ENCODE measurements at places on chromosomes 7 and 10. TPM values are rescaled to one million over a fixed set of nuclear protein-coding genes. Genes with fewer than 3 reads are reported as not detected.

The ADCY1 gene
- 1.5 TPM for total RNA-seq

The NAT16 gene
- total RNA-seq, result 0.11 TPM

The TMEM106B gene
- total RNA-seq, result 24.7 TPM

The NUTM2B gene
- 0.42 TPM for total RNA-seq

The ADD3 gene
- total RNA-seq, result 63.6 TPM

The EGR2 gene
- 0.34 TPM for total RNA-seq

The NXPH1 gene
- not detected for total RNA-seq

The ZNF804B gene
- not detected for total RNA-seq

The PIK3CG gene
- 0.30 TPM for total RNA-seq

The TAS2R41 gene
- total RNA-seq, result not detected

The ADIRF gene
- total RNA-seq, result 0.64 TPM

The PTPRZ1 gene
- total RNA-seq, result 3.6 TPM

The MRC1 gene
- total RNA-seq, result not detected

The FOXK1 gene
- total RNA-seq, result 24.0 TPM

The SMKR1 gene
- 3.6 TPM for total RNA-seq

The HIPK2 gene
- 28.1 TPM for total RNA-seq

The STK17A gene
- total RNA-seq, result 86.9 TPM

The CFAP43 gene
- total RNA-seq, result 0.37 TPM
